ENCODE measurements at places on chromosomes 12 and 14.

DNA sequence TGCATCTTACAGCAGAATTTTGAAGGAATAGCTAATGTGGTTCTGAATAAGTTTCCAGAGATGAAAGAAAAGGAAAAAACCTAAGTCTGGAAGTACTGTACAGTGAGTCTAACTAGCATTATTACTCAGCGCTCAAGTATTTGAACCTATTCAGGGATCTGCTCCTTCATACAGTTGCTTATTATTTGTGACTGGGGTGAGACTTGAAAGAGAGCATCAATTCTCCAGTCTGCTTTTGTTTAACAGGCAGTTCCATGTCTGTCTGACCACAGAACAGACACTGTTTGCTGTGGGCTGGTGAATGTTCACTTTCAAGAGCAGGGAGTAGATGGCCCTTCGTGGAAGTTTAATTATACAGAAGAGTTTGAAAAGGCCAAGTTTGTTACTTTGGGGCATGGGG lies 9.3 kb downstream of the ETV6 start:
- no peak for DNase-seq

DNA sequence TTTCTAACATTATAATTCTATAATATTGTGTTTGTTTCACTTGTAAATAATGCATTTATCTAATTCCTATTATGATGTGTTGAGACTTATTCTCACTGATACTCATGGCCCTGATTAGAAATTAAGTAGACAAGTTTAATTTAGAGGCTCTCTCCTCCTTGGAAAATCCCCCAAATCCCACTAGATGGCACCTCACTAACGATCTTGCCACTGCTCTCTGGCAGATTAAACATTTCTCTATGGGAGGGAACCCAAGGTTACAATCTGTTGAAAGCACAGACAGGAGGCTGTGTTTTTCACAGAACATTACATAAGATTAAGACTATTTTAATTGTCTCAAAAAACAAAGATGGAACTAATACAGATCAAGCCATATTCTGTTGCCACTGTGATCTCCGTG lies 318.7 kb downstream of the LRFN5 start:
- no peak for DNase-seq

- DNase-seq: no peak
These were observed 38.8 kb downstream of the UBR7 start for GRCh38 chr14:93245764-93246420.

DNA sequence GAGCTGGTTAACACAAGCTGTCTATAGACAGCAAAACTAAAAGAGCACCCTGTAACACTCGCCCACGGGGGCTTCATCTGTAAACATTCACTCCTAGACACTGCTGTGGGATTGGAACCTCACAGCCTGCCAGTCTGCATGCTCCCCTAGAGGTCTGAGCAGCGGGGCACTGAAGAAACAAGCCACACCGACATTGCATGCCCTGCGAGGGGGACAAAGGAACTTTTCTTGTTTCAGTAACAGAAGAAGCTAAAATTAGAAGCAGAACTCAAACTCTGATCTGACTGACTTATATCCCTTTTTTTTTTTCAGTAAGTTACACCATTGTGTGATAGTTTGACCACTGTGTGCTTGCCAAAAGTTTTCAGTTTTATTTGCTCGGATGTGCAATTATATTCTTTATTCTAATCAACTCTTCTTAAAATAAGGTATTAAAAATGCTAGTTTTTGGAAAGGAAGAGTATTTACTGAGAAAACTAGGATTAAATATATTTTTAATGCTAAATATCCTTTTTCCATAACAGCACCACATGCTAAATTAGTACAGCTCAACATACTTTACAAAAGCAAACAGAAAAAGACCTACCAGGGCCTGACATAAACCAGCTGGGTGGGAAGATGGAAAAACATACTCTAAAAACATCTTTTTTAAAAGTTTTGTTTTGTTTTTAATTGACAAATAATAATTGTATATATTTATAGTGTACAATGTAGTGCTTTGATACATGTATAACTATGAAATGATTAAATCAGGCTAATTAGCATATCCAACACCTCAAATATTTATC lies 100.2 kb downstream of the EPS8 start:
- no peak for DNase-seq

GRCh38 chr14:100294213-100294962 lies 11.9 kb downstream of the SLC25A29 start:
- no peak for DNase-seq

DNA sequence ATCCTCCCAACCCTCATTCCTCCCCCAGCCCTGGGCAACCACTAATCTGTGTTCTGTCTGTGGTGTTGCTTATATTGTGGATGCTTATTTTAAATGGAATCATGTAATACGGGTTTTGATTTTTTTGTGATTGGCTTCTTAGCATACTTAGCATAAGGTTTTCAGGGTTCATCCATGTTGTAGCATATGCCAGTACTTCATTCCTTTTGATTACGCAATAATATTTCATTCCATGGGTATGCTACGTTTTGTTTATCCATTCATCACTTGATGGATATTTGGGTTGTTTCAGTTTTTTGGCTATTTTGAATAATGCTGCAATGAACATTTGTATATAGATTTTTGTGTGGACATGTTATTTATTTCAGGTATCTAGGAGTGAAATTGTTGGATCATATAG lies 82.9 kb downstream of the TSPAN9 start:
- DNase-seq: no peak

DNA sequence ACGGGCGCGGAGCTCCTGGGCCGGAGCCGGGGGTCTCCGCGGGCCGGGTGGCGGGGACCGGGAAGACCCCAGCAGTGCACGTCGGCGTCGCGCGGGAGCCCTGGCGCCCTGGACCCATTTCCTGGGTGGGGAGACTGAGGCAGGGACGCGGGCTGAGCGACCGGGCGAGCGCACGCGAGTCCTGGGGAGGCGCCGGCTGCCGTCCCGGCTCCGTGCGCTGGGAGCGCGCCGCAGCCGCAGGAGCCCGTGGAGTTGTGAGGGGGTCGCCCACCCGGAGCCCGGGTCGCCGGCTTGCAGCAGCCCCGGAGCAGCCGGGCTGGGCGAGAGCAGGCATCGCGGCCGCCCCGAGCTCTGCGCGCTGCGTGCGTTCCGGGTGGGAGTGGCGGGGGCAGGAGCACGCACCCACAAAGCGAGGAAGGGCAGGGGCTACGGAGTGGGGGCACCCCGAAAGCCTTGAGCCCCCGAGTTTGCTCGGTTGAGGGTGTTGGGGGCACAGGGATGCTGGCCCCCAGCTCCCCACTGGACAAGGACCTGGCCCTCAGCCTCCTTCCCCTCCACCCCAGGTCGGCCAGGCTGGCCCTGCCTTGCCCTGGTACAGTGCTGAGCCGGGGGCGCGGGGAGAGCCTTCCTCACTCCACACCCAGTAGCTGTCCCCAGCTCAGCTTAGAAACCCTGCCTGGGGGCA lies 620 bp downstream of the MMP17 start:
- DNase-seq: no peak

DNA sequence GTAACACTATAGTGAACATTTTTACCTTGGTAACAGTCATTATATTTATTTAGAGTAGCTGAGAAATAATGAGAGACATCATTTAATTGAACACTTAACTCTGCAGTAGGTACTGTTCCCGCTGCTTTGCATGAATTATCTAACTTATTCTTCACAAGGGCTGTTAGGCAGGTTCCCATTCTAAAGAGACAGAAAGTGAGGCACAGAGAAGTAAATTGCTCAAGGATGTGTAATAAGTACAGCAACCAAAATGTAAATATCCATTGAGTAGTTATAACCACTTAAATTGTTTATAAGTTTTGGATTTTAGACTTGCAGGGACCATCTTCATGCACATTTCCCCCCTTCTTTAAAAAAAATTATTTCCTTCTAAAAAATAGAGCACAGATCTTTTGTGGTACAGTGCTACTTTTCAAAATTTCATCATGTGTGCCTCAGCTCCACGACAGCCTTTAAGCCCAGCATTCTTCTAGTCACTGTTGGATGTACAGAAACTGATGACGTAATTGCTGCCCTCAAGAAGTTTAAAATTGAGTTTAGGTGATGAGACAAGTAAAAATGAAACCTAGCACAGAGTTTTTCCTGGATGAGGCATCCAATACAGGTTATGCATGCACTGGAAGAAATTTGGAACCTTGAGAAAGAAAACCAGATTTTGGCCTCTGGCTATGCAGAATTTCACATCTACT lies 6.0 kb upstream of the MANSC4 start:
- DNase-seq: no peak

- DNase-seq: no peak
These were observed 305 bp upstream of the SLC16A7 start for GRCh38 chr12:59595565-59595882.

- no peak for DNase-seq
These were observed 258.3 kb downstream of the FOXN3 start for GRCh38 chr14:89158701-89159100.

GRCh38 chr12:66241061-66242043 lies 52.3 kb downstream of the IRAK3 start:
- DNase-seq: no peak

GRCh38 chr12:104181313-104181712 lies 34.3 kb upstream of the TXNRD1 start:
- no peak for DNase-seq

DNA sequence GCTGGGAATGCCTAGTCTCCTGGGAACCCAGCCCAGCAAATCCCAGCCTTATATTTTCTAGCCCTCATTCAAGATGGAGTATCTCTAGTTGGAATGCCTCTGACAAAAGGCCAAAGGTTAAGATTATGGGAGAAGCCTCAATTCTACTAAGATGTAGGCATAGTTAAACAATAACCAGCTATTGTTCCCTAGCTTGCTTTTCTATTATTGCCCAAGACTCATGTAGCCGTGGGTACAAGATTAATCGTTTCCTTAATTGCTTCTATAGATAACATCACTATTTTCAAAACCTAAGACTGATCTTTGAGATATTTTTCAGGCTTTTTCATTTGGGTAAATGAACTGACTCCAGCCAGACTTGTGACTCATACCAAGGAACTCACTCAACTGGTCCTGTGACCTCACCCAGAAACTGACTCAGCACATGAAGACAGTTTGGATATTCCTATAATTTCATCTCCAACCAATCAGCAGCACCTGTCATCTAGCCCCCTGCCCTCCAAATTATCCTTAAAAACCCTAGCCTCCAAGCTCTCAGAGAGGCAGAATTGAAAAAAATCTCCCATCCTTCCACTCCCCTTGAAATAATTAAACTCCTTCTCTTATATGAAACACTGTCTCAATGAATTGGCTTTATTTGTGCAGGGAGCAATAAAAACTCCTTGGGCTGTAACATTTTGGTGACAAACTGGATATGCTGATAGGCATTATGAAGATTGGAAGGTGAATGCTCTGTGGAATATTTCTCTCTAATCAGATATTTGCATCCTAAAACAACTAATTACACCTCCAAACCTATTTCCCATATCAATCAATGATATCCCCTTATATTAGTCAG lies 589.0 kb downstream of the C12orf50 start:
- DNase-seq: no peak

GRCh38 chr14:97293659-97294058 lies 496.5 kb downstream of the VRK1 start:
- DNase-seq: no peak

DNA sequence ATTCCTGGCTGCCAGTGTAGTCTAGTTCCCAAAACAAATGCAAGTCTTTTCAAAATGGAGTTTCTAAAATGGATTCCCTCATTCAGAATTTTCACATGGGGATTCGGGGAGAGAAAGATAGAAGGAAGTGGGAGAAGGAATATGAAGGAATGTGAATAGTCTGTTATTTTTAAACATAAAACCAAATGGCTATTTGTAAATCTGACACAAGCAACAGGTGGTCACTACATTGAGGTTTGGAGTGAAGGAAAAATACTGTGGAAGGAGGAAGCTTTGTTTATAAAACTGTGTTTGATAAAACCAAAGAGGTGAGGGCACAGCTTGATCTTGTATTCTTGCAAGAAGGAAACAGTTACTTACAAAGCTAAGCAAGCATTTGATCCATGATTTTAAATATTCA lies 65.3 kb upstream of the KCNJ8 start:
- no peak for DNase-seq

DNA sequence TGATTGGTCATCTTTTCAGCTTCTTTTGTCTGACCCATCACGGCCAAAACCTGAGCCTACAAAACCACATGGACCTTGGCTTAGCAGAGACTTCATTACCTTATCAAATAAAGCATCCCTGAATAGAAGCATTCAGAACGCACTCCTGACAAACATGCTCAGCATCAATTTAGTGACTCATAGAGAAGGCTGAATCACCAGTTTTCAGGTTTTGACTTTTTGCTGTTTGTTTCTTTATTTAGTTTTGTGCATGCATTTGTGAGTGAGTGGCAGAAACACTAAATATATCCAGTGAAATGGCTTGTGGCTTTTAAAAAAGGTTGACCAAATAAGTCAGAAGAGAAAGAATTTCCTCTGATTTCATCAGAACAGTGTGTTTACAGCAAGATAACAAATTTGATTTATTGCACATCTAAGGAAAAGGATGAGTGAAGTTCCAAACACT lies 19.0 kb upstream of the OVCH1 start:
- DNase-seq: no peak

DNA sequence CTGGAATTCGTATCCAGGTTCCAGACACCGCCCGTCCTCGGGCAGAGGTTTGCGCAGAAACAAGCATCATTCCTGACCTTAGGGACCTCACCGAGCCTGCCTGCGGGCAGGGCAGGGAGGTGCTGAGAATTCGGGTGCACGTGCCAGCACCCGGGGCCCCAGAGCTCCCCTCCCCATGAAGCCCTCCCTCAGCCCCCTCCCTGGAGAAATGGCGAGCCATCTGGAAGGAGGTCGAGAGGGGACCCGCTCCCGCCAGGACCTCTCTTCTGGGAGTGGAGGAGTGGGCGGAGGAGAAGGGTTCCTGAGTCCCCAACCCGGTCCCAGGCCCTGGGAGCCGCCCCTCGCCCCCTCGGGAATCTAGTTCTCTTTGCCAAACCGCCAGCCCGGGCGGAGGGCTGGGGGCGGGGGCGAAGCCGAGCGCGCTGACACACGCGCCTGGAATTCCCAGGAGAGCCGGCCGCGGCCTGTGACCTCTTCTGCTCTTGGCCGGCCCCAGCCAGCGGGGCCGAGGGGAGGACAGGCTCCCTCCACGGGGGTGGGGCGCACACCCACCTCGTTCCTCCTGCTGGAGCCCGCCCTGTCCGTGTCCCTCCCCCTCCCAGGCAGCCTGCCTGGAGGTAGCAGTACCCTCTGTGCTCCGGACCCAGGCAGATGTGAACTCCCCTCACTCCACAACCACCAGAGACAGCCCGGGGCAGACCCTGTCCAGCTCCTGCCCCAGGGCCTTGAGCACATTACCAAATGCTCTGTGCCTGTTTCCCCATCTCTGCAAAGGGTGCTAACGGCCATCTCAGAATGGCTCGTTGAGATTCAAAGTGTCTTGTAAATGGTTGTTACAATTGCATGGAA lies 23.0 kb upstream of the GPR132 start:
- no peak for DNase-seq

DNA sequence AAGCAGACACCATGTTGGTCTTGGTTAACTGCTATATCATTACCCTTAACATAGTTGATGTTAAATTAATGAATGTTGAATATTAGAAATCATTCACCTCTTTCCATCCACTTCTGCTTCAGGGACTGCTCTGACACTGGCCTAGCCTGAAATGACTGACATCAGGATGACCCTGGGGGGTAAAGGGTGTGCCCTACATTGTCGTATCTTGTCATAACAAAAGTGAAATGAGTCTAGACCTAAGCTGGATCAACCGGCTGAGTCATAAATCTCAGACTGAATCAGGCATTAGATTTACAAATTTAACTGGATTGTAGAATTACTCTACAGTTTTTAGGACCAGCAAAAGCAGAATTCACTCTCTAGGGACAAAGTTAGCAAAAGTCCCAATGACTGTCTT lies 35.3 kb downstream of the KICS2 start:
- DNase-seq: no peak

- DNase-seq: no peak
These were observed 2.1 kb upstream of the FAIM2 start for GRCh38 chr12:49905718-49906314.
